ENCODE measurements at places on chromosomes 11 and 22.

DNA sequence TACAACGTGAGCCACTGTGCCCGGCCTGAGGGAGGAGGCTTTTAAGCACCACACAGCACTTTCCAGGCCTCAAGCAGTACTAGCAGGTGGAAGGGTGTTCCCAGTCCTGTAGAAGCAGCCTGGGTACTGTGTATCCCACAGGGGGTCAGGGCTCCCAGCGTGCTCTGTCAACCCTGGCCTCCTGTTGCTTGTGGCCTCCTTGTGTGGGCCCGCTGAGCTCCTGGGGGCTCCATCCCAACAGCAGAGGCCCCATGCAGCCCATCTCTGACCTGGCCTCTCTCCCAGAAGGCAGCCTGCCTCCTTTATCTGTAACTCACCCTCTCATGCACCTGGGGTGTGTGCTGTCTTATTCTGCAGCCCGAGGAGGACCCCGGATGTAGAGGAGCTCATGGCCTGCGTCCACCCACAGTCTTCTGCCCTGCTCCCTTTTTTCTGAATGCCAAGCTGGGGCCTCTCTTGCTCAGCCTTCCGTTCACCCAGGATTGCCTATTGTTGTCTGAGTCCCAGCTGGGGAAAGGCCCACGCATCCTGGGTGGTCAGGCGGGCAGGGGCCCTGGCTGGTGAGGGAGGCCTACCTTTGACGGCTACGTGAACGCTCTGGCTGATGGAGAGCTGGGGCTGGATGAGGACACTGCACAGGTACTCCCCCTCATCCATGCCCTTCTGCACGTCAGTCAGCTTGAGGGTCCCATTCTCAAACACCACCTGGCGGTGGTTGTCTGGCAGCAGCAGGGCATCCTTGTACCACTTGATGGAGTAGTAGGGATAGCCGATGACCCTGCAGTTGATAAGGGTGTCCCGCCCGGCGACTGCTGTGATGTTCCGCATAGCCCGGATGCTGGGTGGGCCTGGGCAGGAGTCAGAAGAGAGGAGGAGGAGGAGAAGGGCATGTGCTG lies 188.5 kb downstream of the CEP164 start:
- no peak for DNase-seq

DNA sequence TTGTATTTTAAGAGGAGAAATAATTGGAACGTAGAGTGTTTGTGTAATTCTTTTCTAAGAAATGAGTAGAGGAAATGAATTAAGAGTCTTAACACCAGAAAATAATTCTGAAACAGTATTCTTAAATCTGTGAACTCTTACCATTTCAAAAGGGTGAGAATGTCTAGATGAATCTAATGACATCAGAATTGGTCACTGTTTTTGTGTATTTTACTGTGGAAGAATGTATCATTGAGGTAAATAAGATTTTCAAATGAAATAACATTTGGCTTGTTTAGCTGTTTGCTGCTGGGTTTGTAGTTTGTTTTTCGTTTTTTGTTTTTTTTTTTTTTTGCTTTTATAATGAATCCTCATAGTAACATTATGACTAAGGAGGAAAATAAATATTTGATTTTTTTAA lies 97.6 kb downstream of the EMSY start:
- DNase-seq = no peak

GRCh38 chr11:38547462-38547861 lies 1949.4 kb upstream of the RAG2 start:
- DNase-seq = no peak

- DNase-seq = no peak
Measured at GRCh38 chr11:95647355-95647754, 142.2 kb downstream of the FAM76B start.

GRCh38 chr11:69374946-69375310 lies 81.0 kb downstream of the MYEOV start:
- DNase-seq = peak; percentile 21
